Activated T-helper 1 cell treated with Interleukin-2 at 50 U/mL for 16 hours (primary cell): ENCODE measurements at places on chromosomes 1 and 21.

DNA sequence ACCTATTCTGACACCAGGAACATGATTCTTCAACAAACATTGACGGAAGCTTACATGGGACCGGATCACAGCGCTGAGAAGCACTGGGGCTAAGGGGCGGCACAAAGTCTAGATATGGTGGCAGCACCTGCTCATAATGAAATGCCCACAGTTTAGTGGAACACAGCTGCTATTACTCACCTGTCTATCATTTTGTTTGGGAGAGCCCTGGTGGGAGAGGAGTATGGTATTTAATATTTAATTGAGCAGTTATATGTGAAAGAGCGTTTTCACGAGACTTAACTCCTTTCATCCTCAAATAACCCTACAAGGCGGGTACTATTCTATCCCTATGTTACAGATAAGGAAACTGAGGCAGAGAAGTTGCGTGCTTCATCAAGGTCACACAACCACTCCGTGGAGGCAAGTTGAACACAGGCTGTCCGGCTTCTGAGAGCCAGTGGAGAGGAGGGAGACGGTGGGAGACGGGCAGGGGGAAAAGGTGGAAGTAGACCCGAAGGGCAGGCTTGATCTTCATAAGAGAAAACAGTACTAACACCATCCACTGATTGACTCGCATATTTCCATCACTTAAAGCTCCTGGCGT is 790 bp upstream of the TSNAX start:
- DNase-seq, result no peak

DNA sequence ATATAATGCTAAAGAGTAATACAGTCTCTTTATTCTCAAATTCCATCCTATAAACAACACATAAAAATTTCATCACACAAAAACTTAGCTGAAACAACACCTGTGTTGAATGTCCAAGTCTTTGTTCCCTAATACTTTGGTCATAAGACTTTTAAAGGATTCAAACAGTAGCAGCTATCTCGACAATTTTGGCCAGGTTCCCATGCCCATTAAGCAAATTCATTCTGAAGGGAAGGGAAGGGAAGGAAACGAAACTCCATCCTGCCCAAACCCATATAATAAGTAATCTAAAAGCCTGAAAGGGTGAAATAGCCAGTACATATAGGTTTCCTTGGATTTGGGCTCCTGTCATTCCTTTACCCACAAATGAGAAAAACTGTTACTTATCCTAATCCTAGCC is 7.5 kb downstream of the IVNS1ABP start:
- no peak for DNase-seq

DNA sequence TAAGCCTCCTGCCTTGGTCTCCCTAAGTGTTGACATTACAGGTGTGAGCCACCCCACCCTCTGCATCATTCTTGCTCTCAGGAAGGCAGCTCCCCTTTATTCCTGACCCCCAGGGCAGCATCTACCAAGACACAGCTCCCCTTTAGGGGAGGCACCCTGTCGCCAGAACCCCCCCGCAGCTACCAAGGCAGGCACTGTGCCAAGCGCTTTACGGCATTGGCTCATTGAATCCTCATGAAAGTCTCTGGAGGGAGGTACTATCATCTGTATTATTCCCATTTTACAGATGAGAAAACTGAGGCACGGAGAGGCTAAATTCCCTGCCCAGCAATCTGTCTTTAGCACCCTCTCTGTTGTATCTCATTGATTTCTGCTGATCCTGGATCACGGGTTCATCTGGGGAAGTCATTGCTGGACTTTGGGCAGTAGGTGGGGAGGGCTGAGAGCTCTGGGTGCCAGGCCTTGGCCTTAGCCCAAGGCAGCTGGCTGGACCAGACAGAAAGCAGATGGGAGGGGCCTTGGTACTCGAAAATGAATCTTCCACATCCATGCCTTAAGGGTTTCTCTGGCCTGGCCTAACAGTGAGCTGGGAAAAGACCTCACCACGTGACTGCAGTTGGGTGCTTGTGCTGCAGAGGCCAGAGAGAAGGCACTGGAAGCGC is 5.9 kb downstream of the PLOD1 start:
- DNase-seq, result no peak

GRCh38 chr1:226063977-226064815 is 1.7 kb downstream of the H3-3A start:
- no peak for DNase-seq

DNA sequence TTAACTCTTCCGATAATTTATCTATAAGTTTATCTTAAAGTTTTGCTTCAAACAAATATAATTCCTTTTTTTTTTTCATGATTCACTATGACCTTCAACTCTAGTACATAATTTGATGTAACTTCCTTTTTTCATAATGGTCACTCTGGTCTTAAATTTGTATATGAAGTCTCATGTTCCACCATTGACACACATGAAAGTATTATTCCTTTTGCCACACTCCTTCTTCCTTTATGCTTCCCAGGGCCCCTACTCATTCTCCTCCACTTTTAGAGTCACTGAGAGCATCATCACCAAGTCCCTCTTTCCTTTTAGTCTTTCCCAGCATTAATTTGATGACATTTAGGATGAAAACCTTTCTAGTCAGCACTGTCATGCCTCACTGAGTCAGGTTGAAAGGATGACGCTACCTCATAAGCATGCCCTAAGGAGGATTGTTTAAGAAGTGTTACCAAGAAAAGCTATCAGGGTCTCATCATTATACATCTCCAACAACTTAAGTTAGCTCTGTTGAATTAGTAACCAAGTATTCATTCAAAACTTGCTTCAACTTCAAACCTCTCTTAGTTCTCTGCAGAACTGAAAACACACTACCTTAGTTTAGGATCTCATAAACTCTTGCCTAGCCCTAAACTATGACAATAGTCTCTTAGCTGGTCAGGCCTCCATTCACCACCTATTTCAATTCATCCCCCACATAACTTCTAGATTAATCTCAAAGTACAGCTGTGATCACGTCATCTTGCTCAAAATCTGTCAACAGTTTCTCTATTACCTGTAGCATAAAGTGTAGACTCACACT is 14.5 kb downstream of the AUNIP start:
- no peak for DNase-seq

- DNase-seq, result no peak
These were observed 45.4 kb upstream of the DIP2A start for GRCh38 chr21:46413365-46413696.

- no peak for DNase-seq
These were observed 3.0 kb downstream of the GNG12 start for GRCh38 chr1:67830226-67830625.

DNA sequence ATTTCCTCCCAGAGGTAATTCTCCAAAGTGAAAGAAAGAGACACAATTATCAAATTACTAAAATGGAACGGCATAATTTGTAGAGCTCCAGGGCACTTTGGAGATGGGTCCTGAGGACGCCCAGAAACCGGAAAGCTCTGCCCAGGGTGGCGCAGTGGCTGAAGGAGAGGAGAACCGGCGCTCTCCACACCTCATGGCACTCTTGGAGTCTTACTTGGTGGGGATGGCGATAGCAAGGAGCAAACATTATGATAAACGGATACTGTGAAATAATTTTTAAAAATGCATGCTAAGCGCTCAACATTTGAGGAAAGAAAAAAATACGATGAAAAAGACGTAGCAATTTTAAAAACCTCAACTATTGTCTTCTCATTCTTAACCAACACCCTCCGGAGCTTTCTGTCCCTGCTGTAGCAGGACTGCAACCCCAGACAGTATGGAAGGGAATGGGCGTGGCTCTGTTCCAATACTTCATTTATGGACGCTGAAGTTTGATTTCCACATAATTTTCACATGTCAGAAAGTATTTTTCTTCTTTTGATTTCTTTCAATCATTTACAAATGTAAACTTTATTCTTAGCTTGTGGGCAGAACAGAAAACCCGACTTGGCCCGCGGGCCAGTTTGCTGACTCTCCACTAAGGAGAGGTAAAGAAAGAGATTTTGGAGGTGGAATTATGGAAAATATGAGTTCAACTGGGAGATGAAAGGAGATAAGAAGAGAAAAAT is 1.1 kb downstream of the S100A11 start:
- no peak for DNase-seq

DNA sequence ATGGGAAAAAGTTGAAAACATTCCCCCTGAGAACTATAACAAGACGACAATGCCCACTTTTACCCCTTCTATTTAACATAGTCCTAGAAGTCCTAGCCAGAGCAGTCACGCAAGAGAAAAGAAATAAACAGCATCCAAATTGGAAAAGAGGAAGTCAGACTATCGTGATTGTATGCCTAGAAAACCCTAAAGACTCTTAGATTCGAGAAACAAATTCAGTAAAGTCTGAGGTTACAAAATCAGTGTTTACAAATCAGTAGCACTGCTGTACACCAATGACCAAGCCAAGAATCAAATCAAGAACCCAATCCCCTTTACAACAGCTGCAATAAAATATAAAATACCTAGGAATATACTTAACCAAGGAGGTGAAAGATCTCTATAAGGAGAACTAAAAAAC is 72.4 kb downstream of the POU2F1 start:
- DNase-seq, result no peak

GRCh38 chr1:46070164-46070814 is 62.1 kb downstream of the PIK3R3 start:
- DNase-seq, result no peak

- no peak for DNase-seq
These were observed 97.0 kb downstream of the GIPC2 start for GRCh38 chr1:78142736-78143135.

- DNase-seq, result no peak
These were observed 29.1 kb upstream of the KIAA0040 start for GRCh38 chr1:175221557-175222175.

DNA sequence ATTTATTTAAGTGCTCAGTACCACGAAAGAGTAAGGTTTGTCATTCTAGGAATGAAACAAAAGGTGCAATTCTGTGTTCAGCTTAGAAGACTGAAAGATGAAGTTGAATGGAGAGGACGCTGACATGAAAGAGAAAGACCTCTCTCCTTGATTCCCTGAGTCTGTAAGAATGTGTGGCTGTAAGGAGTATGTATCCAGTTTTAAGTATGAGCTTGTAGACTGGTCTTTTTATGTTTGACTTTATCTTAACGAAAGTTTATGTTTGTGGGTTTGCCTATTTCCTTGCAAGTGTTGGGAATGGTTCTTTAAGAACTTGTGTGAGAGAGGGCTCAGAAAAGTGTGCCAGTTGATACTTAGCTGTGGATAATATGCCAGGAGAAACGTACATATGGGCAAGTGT is 1.4 kb downstream of the CHD1L start:
- DNase-seq, result no peak

DNA sequence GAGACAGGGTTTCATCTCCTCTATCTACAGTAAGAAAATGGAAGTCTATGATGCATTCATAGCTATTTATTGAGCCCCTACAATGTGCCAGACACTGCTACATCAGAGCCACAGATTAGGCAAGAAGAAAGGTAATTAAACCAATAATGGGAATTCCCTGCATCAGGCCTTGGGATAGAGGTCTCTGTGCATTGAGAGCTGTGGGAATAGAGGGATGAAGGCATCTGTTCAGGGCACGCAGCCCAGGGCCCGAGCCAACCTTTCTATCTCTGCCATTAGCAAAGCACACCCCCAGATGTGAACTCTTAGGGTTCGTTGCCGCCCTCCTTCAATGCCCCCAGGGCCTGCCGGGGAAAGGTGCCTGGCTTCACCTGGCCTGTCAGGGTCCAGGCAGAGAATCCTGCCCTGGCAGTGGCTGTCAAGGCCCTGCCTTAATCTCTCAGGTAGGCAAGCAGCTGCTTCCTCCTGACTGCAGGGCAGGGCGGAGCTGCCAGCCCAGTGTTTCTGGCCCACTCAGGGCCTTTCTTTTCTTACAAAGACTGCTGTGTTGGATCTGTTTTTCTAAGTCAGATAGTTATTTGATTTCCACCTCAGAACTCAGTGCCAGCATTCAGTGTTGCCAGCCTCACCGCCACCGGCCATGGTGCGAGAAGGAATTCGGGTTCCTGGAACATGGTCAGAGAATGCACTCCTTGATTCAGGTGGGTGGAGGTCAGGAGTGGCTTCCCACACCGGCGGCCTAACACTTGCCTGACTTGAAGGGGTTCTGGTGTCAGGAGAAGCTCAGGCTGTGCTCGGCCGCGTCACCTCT is 76.1 kb downstream of the PGM1 start:
- DNase-seq, result no peak

GRCh38 chr21:46119144-46119636 is 21.3 kb downstream of the COL6A2 start:
- DNase-seq, result no peak

GRCh38 chr1:246338546-246338945 is 168.5 kb downstream of the SMYD3 start:
- DNase-seq, result no peak

DNA sequence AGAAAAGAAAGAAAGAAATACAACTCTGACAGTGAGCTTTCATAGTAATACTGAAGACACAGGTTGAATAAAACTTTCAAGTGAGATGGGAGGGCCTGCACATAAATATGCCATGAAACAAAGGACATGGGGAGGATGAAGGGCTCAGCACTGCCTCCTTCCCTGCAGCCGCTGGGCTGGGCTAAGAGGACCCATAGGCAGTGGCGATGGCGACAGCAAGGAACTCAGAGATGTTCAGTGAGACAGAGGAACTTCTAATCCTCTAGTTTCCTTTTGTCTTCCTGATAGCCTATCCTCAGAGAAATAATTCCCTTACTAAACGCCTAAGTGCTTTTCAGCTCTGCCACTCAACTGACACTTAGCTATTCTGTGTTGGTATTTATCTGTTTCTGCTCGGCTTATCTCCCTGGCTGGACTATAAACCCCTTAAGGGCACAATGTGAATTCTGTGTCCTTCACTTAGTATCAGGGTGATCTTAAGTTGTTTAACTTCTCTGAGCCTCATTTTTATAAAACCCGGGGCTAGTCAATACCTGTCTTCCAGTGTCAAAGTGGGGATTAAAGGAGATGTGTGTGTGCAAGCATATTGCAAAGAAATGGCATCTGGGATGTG is 24.4 kb upstream of the IER5 start:
- no peak for DNase-seq

DNA sequence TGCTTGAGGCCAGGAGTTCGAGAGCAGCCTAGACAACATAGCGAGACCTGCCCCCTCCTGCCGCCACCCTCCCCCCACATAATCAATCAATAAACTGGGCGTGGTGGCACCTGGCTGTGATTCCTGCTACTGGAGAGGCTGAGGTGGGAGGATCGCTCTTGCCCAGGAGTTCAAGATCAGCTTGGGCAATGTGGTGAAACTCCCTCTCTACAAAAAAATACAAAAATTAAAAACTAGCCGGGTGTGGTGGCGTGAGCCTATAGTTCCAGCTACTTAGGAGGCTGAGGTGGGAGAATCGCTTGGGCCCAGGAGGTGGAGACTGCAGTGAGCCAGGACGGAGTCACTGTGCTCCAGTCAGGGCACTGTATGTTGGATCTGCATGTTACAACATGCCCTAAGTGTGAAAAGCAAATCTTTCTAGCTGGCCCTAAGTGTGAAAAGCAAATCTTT is 7.0 kb upstream of the MDM4 start:
- no peak for DNase-seq

GRCh38 chr1:34292472-34292871 is 115.8 kb downstream of the C1orf94 start:
- DNase-seq, result no peak

- no peak for DNase-seq
These were observed 11.2 kb downstream of the C1orf198 start for GRCh38 chr1:230857077-230857476.

- DNase-seq, result no peak
These were observed 151.1 kb downstream of the PCNX2 start for GRCh38 chr1:233144434-233144833.
